ENCODE measurements at places on chromosomes 13 and 19.

GRCh38 chr13:105735281-105735680 is 800.2 kb downstream of the EFNB2 start:
- no peak for DNase-seq

DNA sequence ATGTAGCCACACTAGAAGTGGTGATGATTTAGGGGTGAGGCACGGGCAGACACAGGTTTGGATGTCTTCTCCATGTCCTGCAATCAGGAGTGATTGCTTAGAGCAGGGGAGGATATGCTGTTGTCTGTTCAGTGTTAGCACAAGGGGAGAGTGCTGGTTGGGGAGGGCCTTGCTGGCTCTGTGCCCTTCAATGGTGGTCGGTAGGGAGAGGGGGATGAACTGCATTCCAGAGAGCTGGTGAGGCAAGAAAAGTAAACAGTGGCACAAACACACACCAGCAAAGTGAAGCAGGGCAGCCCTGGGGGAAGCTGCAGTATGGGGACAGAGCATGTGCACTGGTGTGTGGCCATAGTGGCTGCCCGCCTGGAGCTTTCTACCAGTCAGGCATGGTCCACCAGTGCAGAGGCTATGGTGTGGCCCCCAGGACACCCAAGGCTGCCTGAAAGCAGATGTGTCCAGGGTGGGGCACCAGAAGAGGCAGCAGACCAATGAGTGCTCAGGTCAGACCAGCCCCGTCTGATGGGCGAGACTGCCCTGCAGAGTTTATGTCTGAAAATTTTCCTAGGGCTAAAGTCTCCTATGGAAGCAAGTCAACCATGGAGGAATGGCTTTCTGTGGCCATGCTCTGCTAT is 1676.9 kb downstream of the PCDH9 start:
- no peak for DNase-seq

- DNase-seq = no peak
Measured at GRCh38 chr13:37257706-37258105, 152.2 kb upstream of the CSNK1A1L start.

DNA sequence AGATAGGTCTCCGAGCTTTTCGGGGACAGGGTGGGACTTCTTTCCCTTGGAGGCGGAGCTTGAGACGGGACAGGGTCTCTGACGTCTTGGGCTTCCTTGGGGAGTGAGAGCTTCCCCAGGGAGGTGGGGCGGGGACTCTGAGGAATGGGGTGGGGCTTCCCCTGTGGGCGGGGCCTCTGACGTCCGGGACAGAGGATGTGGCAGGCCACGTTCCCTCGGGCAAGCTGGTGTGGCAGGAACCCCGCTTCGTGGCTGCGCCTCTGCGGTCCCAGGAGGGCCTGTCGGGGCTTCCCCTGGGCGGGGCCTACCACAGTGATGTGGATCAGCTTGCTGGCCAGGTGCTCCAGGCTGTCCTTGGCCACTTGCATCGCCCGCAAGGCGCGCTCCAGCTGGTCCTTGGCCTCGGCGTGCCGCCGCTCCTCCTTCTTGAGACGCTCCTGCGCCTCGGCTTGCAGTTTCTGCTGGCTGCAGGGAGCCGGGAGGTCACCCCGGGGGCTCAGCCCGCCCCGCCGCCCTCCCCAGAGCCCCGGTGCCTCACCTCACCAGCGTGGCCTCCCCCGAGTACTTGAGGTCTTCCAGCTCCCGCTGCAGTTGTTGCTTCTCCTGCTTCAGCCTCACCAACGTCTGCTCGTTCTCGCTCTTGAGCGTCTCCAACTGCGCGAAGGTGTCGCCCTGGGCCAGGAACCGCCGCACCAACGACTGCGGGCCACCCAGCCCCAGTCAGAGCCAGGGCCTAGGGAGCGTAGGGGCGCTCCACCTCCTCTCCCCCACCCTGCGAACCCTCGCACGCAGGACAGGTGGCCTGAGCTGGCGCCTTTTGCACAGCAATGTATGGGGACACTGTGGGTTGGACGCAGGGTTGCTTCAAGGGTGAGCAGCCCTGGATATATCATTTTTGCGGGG is 3.3 kb upstream of the RGL3 start:
- peak; percentile 86 for DNase-seq

- no peak for DNase-seq
Measured at GRCh38 chr13:73481886-73482445, 423.2 kb downstream of the KLF5 start.

DNA sequence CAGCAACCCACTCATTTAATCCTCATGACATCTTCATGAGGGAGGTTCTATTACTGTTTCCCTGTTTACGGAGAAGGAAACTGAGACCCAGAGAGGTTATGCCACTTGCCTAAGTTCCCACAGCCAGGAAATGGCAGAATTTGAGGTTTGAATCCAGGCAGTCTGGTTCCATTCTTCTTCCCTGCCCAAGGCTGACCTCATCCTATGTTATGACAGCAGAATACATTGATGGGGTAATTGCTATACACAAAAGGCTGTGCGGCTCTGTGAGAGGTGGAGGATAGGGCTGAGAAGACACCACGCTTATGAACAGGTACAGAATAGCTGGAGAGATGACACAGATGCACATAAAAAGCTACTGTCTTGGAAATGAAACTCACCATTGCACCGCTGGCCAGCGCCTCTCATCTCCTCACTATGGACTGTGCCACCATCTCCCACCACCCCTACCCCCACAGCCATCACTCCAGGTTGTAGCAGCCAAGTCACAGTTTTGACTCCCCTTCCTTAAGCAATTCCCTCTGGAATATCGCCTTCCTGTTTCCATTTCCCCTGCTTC is 11.5 kb downstream of the MAG start:
- DNase-seq = no peak
